ENCODE measurements at places on chromosomes 1 and 21. TPM values are rescaled to one million over a fixed set of nuclear protein-coding genes. Genes with fewer than 3 reads are reported as not detected.

FCRLB gene
- 0.62 TPM for polyA plus RNA-seq

GRCh38 chr1:172851856-172852255 is 193.0 kb downstream of the FASLG start:
- DNase-seq, result no peak

DNA sequence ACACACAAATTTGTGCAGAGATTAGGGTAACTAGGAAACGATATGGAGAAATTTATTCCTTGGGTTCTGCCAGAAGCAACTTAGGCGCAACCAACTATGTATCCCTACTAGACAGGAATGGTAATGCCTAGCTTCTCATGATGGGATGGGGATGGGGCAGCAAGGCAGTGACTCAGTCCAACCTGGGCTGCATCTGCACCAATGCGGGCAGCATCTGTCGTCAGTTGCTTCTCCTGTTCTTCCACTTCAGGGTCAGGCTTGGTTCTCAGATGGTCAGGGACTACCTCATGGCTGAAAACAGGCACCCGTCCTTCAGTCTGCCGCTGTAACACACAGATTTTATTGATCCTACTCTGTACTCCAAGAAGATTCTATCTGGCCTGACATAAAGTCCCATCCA is 2.9 kb downstream of the MED8 start:
- no peak for DNase-seq

DNA sequence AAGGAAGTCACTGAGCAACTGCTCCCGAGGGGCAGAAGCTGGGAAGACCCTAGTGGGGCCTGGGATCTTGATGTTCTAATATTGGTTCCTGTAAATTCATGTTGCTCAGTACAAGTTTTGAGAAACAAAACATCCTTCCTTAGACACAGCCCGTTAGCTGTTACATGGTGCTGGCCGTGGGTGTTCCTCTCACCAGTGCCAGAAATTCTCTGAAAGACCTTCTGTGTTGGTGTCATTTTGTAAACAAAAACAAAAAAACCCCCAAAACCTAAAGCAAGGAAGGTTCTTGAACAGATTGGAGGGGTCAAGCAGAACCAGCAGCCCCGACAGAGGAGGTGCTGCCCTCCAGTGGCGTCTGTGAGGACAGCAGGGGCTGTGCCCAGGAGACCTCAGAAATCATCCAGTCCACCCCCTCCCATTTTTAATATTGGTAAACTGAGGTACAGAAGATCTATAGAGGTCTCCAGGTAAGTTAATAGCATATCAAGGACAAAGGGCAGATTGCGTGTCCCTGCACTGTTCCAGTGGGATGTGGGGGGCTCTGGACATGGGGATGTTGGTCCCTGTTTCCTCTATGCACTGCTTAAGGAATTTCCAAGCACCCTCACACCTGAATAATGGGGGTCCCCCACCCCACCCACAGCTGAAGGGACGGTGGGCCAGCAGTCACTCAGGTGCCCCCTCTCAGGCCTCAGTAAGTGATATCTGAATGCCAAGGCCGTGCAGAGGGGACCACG is 38.2 kb downstream of the SLC2A7 start:
- peak; percentile 44 for DNase-seq

DNA sequence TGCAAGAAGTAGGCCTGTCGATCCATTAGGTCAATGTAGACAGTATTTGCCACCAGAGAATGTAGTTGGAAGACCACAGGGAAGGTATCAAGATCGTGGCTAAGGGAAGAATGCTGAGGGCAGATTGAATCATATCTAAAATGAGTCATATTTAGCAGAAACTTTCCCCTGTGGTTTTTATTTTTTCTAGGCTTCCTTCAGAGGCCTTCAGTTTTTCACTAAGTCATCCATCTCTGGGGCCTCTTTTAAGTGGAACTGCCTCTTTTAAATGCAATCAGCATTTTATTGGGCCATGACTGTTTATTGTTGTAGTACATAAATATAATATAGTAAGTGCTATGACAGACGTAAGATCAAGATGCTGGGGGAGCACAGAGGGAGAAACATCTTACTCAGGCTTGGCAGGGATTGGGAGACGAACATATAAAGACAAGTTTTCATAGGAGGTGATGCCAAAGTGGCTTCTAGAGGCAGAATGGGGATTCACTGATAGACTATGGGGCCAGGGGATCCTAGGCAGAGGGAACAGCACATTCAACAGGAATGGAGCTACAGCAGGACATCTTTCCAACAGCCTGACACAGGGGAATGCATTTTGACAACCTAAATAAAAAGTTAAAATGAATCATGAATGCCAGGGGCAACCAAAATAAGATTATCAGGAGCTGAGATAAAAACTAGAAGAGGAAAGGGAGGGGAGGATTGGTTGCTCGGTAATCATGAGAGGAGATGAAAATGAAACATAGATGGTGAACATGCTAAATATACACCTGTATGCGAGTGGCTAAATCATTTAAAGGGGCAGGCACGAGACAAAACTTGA is 20.1 kb downstream of the UBE2U start:
- peak; percentile 4 for DNase-seq

Measured in A549 (cell line).